Activated CD8-positive, alpha-beta T cell treated with anti-CD3 and anti-CD28 coated beads, Interleukin-2, amount 10 ng/mL, durations not matched to agents 7 days and 5 days (primary cell): ENCODE measurements at places on chromosomes 13 and 19.

- DNase-seq: no peak
Observed at GRCh38 chr13:112067871-112068539, 1.1 kb downstream of the SOX1 start.

GRCh38 chr19:27764186-27764804, 1448.7 kb downstream of the UQCRFS1 start:
- DNase-seq: no peak

DNA sequence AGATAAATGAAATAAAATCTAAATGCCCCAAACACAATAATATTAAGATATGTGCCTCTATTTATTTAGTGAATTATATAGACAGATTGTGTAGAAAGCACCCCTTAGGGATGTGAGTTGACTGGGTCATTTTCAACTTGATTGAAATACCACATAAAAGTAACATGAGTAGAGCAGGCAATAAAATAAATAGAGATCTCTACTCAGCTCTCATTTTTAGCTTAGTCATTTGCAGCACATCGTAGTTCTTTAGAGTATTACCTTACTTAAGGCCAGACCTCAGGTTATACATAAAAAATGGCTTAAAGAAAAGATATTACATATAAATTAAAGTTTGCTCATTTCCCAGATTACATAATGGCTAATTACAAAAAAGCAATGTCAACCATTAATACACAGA, 1525.6 kb upstream of the PRR20A start:
- no peak for DNase-seq

DNA sequence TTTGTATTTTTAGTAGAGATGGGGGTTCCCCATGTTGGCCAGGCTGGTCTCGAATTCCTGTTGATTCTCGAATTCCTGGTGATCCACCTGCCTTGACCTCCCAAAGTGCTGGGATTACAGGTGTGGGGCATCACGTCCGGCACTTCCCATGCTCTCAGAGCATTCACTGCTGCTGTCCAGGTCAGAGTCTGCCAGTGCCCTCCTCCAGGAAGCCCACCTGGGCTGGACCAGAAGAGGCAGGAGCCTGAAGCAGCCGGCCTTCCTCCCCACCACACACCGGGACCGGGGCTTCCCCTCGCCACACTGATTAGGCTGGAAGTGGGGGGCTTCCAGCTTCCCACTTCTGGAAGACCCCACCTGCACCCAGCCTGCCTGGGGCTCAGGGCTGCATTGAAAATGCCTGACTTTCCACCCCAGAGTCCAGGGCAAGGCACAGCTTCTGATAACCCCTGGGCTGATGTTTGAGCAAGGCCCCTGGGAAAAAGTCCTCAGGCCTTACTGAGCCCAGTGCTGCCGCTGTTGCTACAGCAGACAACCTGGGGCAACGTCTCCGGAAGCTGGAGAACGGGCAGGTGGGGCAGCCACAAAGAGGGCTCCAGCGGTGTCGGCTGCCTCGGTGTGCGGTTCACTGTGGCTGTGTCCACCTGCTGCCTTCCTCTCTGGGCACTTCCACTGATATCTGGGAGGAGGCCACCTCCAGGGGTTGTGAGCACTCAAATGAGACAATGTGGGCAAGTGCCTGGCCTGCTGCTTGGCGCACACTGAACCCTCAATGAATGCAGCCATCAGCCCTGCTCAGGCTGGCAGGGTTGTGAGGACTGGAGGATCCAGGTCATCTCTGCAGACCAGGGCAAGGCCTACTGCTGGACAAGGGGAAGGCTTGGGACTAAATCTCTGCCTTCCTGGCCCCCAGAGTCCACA, 22.6 kb downstream of the CEBPA start:
- no peak for DNase-seq

GRCh38 chr13:33692531-33692930, 125.4 kb upstream of the RFC3 start:
- no peak for DNase-seq
